ENCODE measurements at places on chromosomes 5 and 9. TPM values are rescaled to one million over a fixed set of nuclear protein-coding genes. Genes with fewer than 3 reads are reported as not detected.

The SIT1 gene
- total RNA-seq: 97.6 TPM

The UGT3A1 gene
- total RNA-seq: not detected

The NUDT2 gene
- 10.4 TPM for total RNA-seq

- no peak for DNase-seq
These were observed 206.6 kb downstream of the PALM2AKAP2 start for GRCh38 chr9:109986521-109986991.

- peak; percentile 86 for DNase-seq
These were observed 933.6 kb downstream of the CDH12 start for GRCh38 chr5:21919414-21920022.

DNA sequence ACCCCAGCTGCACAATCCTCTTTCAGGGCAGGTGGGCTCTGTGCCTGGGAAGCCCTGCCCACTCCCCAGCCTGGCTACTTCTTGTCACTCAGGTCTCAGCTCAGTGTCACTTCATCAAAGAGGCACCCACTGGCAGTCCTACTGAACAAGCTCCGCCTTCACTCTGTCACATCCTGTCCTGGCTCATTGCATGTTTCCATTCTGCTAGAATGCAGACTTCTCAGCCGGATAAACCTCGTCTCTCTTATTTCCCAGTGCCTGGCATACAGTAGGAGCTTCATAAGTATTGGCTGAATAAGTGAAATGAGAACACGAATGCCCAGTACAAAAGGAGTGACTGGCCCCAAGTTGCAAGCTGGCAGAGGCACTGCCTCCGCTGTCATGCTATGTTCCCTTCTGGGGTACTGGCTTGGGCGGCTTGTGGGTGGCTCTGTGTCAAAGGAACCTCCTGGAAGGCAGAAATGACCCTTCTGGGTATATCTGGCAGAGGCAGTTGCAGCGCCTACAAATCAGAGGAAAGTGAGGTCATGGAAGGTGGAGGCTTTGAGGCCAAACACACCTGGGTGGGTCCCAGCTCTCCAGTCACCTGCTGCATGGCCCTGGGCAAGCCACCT, 98.3 kb upstream of the PHYKPL start:
- DNase-seq: no peak

The GPBP1 gene
- total RNA-seq: 69.0 TPM

DNA sequence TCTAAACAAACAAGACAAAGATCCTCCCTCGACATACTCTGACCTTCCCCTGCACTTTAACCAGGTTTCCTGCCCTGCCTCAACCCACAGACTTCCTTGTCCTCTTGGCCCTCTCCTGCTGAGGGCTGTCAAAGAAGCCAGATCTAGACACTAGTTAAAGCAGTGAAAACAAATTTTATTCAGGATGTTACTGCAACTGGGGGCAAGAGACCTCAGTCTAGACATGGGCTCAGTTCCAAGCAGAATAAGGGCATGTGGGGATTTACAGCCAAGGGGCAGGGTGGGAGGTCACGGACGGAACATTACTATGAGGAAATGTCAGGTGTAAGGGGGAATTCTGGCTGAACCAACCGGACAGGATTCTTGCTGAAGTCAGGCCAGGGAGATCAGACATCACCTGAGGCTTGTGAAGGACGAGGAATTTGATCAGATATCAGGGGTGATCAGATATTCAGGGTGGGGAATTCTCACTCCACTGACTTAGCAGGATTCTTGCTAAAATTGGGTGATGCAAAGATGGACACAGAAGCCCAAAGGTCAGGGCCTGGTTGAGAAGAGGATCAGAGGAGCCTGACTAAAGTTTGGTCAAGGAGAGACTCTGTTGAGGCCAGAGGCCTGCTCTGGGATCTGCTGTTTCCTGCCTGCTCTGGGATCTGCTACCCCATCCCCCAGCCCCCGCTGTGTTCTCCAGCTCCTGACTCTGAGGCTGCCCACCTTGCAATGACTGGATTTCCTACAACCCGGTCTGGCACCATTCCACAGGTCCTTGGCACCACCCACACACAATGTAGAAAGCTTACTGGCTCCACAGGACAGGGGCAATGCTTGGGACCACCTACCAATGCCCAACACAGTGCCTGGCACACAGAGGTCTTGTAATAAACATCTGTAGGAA, 21.5 kb downstream of the GABBR2 start:
- no peak for DNase-seq

The PCDHB10 gene
- 0.11 TPM for total RNA-seq

- DNase-seq: peak; percentile 71
These were observed 57.9 kb downstream of the TGFBR1 start for GRCh38 chr9:99162759-99163364.

- DNase-seq: no peak
These were observed 177.0 kb downstream of the CDK5RAP2 start for GRCh38 chr9:120402741-120403542.

The SLC6A19 gene
- total RNA-seq: not detected

DNA sequence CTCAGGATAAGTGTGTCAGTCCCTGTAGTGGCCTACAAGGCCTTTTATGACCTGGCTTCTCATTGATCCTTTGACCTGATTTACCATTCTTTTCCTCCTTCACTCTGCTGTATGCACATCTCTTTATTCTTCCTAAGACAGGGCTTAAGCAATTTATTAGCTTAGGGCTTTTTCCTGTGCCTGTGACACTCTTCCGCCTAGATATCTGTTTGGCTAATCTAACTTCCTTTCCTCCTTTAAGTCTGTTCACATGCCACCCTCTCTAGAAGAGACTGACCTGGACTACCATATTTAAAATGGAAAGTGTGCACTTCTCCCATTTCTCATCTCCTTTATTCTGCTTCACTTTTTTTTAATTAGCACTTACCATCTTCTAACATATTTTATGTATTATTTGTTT, 29.1 kb downstream of the FOCAD start:
- no peak for DNase-seq

DNA sequence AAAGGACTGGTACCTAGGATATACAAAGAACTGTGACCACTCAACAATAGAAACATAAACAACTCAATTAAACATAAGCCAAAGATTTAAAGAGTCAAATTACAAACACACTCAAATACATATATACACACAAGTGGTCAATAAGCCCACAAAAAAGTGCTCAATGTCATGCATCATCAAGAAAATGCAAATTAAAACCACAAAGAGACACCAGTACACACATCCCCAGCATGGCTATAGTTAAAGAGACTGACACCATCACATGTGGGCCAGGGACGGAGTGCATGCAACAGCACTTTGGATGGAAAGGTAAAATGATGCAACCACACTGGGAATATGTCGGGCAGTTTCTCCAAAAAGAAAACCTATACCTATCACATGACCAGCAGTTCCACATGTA, 89.7 kb downstream of the CAAP1 start:
- no peak for DNase-seq

- DNase-seq: no peak
These were observed 80.4 kb upstream of the MARCHF11 start for GRCh38 chr5:16260000-16260399.

The OTULINL gene
- total RNA-seq: not detected

The PHF24 gene
- not detected for total RNA-seq

DNA sequence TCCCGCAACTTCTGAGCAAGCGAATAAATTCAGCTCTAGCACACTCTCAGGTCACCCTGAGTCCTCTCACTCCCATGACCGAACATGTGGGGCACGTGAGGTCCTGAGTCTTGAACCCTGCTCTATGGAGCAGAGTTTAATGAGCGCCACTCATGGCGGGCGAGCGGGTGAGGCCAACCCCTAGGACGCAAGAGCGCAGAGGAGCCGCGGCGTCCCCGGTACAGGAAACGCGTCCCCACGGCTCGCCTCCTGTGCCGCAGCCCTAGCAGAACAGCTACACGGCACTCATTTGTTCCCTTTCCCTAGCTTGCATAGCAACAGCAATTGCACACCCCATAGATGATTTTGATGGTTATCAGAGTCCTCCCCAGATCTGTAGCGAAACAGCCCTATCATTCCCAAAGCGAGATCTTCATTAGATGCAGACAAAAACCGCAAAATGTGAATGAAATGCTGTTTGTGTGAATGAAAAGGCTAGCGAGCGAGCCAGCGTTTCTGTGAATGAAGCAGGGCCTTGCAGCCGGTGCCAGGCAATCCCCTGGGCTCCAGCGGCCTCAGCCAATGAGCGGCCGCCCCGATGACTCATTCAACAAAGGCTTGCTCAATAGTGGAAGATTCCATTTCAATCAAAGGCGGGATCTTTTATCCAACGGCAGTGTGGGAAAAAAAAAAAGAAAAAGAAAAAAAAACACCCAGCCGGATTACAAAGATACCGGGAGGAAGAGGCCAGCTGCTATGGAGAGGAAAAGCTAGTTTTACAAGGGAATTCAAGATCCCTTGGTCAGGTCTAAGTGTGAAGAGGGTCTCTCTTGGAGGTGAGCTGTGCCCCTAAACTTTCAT, 1.5 kb upstream of the SHC3 start:
- DNase-seq: no peak

All from Karpas-422 (cell line).